ENCODE measurements at places on chromosomes 2 and 18.
A peak's percentile ranks its signal among the peaks of the same experiment; 100 is the strongest.

DNA sequence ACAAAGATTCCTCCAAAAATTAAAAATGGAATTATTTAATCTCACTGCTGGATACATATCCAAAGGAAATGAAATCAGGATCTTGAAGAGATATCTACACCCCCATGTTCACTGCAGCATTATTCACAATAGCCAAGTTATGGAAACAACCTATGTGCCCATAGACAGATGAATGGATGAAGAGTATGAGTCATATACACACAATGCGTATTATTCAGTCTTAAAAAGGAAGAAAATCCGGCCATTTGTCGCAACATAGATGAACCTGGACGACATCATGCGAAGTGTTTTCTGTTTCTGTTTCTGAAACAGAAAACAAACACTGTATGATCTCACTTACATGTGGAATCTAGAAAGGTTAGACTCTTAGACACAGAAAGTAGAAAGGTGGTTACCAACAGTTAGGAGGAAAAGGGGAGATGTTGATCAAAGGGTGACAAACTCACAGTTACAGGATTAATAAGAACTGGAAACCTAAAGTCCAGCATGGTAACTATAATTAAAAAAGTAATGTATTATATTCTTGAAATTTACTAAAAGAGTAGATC is 87.8 kb upstream of the ERBB4 start:
- DNase-seq, result no peak

DNA sequence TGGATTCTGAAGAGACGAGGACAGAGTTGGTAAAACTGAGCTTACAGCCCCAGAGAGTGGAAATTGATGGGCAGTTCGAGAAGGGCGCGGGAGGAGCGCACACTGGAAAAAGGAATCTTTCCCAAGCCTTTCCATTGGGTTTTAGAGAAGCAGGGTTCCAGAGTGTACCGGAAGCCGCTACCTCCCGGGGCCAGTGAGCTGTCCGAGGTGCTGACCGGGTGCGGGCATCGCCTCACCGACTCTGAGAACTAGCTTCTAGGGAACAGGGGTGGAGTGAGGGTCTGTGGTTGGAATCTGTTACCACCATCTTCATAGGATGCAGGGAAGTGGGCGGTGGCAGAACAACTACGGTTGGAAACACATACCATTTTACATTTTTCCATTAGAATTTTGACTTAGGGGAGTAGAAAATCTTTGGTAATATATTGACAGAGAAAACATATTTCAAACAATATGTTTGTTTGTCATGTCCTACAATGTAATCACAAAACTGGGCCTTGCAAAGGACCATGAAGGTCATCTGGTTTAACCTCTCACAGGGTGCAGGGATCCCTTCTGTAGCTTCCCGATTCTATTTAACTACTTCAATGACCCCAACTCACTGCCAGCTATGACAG is 724 bp downstream of the NMS start:
- DNase-seq, result no peak

DNA sequence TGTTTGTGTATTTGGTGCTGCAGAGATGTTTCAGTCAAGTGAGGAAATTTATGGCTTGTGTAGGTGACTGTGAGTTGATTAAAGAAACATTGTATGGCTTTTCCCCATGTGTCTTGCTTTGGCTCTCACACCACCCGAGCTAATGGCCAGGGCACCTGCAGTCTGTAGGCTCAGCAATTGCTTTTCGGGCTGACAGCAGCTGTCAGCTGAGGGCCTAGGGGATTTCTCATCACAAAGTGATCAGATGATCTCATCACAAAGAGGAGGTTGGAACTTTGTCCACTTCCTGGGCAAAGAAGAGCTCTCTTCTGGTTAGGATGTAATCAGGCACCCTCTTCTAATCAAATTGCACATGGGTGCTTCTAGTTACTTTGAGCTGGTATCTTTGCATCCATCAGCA is 632.2 kb downstream of the SLC4A3 start:
- no peak for DNase-seq

- no peak for DNase-seq
Measured at GRCh38 chr2:883260-883802, 67.3 kb upstream of the SNTG2 start.

DNA sequence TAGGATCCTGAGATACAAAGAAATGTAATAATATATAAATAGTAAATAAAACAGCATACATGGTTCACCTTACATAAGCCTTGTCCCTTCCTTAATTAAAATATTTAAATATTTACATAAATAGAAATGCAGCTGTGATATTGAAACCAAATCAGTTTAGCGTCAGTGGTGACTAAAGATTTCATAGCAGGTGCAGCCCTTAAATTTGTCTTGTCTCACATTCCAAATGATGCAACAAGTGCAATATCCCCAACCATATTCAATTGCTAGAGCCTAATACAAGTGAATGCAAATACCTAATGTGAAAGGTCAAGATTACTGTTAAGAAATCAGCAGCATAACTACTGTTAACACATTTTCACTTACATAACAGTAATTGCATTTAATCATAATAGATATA is 539.5 kb downstream of the NYAP2 start:
- no peak for DNase-seq

DNA sequence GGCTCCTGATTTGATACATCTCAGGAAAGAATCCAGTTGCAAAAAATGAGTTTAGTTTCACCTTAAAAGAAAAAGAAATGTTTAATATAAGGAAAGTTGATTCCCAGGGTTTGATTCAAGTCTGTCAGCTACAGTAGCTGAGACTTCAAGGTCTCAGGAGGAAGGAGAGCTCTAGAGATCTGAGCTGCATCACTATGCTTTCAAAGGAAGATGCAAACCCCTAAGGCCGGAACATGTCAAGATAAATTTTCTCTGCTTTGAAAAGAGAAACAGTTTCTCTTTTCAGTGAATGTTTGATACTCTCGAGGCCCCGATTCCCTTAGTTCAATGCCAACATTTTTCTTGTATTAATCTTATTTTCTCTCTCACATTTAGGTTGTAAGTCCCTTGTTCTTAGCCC is 128.6 kb downstream of the RGPD3 start:
- DNase-seq, result no peak

DNA sequence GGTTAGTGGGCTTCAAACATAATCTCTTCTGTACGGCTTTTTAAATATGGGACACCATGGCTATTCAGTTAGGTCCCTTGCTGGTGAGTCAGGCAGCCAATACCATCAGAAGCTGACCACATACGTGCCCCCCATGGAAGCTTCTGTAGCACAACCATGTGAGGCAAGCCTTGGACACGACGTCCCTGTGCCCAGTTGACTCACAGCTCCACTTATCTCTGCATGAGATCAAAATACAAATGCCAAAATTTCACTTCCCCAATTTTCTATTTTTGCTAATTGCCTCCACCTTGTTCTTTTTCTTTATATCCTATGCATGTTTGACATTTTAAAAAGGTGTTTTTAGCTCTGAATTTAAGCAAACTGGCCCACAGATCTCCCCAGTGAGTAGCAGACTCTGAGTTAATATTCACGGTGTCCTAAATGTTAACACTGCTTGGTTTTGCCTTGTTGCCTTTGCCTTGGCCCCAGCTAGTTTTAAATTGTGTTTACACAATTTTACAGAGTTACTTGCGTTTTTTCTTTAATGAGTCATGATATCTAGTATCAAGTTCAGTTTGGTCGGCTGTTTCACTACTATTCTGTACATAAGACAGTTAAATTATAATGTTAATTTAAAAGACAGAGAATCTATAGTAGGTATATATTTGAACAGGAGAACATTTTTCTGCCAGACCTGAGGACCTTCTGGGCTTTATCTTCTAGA is 77.5 kb downstream of the CDCA7 start:
- no peak for DNase-seq

GRCh38 chr18:74266161-74266560 is 25.6 kb downstream of the CYB5A start:
- DNase-seq, result no peak

DNA sequence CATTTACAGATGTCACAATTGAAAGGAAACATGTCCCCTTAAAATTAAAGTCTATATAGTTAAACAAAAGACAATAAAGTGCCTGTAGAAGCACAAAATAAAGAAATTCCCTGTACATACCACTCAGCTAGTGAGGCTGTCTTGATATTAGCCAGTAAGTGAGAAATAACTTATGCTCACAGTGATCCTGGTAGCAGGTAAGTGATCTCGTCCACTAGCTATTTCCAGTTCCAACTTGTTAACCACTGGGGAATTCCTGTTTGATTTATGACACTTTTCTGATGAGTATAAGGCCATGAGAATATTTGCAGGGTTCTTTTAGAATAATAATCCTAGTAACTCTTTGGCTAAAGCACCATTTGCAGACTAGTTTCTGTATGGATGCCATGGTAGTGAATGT is 127.9 kb upstream of the PGAP1 start:
- no peak for DNase-seq

DNA sequence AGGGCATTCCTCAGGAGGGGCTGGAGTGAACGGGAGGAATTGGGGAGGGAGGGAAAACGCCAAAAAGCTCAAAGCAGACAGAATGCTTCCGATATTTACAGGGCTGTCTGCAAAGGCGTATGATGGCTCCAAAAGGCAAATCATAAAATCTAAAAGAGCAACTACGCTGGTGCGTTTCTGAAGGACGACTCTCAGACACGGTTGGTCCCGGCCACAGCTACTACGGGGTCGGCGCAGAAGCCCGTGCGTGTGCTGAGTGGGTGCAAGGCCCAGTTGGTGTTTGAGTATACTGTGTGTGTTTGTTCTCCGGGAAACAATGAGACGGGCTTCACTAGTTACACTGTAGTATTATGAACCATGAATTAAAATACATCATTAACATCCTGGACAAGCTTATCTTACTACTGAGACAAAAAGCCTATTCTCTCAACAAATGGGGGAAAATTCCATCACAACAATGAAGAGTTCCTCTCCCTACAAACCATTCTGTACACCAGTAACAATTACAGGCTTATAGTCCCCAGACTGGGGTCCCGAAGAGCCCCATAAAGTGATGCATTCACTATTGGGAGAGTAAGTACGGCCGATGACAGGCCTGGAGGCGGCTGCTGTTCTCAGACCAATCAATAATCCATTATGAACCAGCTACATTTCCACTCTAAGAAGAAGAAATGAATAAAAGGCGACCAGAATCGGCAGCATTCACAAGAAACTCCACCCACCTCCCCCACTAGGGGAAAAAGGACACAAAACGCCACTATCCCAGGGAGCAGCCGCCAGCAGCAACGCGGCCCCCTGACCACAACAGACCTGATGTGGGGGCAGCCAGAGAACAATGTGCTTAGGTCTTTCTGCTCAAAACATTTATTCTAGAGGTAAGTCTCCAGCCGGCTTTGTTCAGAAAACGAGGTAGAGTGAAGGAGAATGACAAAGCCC is 43.4 kb downstream of the ZNF516 start:
- DNase-seq, result no peak

- DNase-seq, result no peak
Measured at GRCh38 chr2:8985561-8986326, 17.7 kb downstream of the MBOAT2 start.

DNA sequence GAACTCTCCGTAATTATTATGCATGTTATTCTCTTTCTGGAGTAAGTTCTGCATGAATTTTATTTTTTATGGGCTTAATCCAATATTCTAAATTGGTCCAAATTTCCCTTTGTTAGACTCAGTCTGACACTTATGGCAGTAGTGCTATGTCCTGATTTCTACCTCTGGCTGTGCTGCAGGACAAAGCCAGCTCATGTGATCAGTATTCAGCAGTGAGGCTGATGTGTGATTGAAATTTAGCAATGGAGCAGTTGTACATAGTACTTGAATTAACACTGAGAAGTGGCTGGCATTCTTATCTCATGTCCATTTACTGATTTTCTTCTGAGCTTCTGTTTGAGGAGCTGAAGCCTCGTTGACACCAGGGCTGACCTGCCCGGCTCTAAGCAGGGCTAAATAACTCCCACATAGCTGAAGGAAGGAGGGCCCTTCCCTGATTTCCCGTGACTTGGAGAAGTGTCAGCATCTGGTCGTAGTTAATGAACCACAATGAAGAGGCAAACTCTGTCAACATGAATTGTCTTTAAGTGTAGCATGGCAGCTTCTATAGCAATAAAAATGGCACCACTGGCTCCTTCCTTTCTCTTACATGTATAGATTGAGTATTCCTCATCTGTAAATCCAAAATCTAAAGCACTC is 159.0 kb upstream of the RASGRP3 start:
- no peak for DNase-seq

GRCh38 chr2:20617892-20618467 is 32.9 kb downstream of the HS1BP3 start:
- no peak for DNase-seq

- peak; percentile 16 for DNase-seq
Measured at GRCh38 chr2:241540771-241541561, 17.6 kb upstream of the BOK start.

GRCh38 chr18:21759836-21760235 is 19.2 kb downstream of the MIB1 start:
- DNase-seq, result no peak

DNA sequence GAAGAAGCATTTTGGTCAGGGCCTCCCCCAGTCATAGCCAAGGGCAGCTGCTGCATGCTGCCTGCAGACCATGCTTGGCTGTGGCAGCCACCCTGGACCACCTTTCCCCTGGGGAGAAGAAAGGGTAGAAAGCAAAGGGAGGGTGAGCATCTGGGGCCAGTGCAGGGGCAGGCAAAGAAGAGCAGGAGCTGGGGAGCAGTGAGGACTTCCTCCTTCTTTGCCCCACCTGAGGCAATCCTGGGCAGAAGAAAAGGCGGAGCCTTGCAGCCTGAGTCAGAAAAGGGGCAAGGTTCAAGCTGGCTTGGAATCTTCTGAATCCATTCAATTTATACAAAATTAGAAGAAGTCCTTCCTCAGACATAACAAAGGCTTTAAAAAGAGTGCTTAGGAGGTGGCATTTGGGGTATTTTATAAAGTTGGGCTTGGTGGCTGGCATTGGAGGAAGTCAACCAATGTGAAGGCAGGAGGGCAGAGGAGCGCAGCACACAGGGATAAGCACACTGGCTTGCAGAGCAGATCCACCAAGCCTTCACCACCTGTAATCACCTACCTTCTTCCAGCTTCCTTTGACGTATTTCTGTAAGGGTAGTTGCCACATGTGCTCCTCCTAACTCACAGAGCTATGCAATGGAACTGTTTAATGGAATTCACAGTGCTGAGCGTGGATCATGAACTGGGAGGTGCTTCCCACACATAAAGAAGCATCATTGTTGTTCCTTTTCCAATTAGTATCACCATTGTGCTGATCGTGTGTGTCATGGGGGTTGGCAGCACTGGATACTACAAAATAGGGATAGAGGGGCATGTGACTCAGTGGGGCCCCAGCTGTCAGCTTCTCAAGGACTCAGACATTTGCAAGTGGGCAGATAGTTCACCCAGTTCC is 154.4 kb upstream of the EPAS1 start:
- DNase-seq, result no peak

Data from activated naive CD4-positive, alpha-beta T cell (primary cell).